Activated T-helper 2 cell treated with anti-CD3 and anti-CD28 coated beads, Interferon-gamma antibody, Interleukin-2, Interleukin-4, amounts not matched to agents 10 μg/mL and 5 μg/mL and 100 μg/mL, durations not matched to agents 14 hours and 24 hours and 36 hours (primary cell): ENCODE measurements at places on chromosomes 6 and 20.

DNA sequence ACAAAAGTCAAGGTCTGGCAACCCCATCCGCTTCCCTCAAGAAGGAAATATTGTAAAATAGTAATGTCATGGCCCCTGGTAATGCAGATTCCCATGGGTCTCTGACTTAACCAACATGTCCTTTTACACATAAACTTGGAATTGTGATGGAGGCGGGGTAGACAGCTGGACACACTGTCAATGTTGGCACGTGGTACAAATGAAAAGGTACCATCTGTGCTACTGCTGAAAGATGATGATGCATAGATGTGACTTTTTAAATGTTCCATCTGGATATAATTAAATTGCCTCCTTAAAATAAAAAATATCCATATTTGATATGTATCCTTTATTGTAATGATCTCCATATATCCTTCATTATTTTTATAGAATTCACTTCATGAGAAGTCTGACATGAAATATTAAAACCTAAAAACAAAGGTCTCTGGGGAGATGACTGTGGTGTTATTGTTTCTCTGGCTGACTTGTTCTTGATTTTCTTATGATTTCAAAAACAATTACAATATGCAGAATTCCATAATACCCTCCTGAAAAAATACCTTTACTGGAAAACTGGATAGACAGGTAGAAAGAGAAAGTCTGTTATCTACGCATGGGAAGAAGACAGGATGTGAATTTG is 104.5 kb downstream of the MKKS start:
- DNase-seq: no peak

- no peak for DNase-seq
Measured at GRCh38 chr6:14020551-14020950, 95.8 kb downstream of the RNF182 start.

- no peak for DNase-seq
Measured at GRCh38 chr6:82437701-82438100, 74.1 kb downstream of the TPBG start.

DNA sequence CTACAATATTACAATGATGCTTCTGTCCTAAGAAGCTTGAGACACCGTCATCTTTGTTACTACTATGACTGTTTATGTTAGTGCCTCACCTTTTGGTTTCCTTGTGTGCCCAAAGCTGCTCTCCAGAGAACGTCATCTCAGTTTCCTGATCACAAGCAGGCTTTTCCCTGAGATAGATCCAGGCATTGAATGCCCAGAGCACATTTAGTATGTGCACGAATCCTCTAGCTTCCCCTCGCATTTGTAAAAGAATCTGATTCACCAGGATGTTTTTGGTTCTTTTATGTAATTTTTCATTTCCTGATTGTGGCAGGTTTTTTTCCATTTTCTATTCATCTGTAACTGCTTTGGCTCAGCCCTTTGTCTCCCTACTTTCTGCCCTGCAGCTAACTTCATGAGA is 100.2 kb upstream of the TMEM181 start:
- DNase-seq: no peak

DNA sequence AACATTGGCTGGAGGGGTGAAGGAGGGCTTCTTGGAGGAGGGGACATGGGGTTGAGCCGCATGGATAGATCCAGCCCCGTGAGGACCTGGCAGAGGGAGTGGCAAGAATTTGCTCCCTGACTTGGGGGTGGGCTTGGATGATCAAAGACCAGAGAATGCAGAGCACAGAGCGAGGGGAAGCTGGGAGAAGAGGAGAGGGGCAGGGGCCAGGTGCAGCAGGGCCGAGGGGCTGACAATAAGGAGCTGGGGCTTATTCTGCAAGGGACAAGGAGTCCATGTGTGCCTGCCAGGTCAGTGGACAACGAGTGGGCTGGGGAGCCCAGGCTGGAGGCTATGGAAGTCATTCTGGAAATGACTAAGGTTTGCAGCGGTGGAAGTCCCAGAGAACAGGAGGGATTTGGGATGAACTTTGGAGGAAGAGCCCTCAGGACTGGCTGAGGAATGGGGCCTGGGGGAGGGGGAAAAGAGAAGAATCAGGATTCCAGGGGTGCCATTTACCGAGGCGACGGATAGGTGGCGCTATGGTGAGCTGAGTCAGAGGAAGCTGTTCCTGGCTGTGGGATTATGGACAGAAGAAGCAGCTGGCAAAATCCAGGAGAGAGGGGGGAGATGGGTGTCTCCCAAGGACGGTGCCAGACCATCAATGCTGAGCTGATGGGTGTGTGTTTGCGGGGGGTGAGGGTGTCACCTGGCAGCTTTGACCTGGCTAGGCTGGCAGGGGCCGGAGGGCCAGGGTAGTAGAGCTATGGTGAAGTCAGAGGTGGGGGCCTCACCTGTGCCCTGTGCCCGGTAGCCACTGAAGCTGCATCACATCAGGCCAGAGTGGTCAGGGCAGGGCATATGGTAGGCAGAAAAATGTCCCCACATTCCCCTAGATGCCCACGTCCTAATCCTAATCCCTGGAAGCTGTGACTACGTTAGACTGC is 7.8 kb downstream of the KCNG1 start:
- DNase-seq: no peak

DNA sequence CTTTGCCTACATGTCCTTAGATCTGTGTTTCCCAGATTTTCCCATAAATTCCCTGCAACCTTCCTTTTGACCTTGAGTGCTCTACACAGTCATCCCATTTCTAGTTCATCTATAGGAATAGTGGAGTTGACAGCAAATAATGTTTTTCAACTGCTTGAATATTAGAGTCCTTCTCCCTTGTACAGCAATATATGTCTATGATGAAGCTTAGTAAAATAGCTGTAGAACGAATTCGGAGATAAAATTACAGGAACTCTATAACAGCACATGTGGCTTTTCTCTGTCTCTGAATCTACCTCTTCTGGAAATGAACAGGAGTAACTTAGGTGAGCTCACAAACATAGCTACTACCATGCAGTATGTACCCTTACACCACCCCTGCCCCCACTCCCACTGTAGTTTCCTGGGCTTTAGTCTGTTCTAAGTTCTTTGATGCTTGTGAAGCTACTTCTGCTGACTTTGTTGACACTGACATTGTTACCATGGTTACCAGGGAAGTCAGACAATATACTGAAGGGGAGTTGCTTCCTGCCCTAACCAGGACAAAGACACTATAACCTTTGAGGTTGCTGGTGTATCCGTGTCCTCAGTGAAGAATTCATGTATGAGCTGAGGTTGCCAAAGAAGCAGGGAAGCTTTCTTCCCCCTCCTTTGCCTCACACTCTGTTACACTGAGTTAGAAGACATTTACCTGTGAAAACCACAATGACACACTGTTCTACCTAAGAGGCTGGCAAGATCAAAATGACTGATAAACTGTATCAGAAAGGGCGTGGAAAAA is 35.8 kb upstream of the SHLD1 start:
- peak; percentile 61 for DNase-seq
